ENCODE measurements at places on chromosomes 5 and 9. TPM values are rescaled to one million over a fixed set of nuclear protein-coding genes. Genes with fewer than 3 reads are reported as not detected.

- DNase-seq = no peak
Measured at GRCh38 chr5:111296570-111296969, 72.4 kb downstream of the CAMK4 start.

GRCh38 chr5:178286226-178287090 lies 53.9 kb upstream of the PHYKPL start:
- DNase-seq = no peak

GRCh38 chr5:84599964-84600363 lies 215.3 kb upstream of the EDIL3 start:
- no peak for DNase-seq

GRCh38 chr9:94166976-94167346 lies 82.7 kb downstream of the PTPDC1 start:
- no peak for DNase-seq

Gene ELOVL7
- total RNA-seq = not detected

DNA sequence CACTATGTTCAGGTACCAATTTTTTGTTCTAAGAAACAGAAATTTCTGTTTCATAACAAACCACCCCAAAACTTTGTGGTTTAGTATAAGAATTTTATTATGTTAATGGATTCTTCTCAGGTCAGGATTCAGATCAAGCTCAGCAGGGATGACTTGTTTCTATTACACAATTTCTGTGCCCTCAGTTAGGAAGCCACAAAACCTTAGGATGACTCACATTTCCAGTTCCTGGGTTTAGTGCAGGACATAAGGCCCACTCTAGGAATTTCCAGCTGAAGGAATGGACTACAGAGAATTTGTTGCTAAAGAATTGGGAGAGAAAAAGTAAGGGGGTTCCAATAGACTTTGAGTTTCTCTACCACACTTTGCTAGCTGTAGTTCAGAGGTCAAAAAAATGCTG lies 629.3 kb downstream of the ANXA1 start:
- DNase-seq = no peak

GRCh38 chr9:5554254-5554653 lies 43.9 kb downstream of the PDCD1LG2 start:
- no peak for DNase-seq

- no peak for DNase-seq
Measured at GRCh38 chr5:181052672-181053487, 12.8 kb downstream of the BTNL9 start.

Gene CCDC152
- 1.1 TPM for total RNA-seq

DNA sequence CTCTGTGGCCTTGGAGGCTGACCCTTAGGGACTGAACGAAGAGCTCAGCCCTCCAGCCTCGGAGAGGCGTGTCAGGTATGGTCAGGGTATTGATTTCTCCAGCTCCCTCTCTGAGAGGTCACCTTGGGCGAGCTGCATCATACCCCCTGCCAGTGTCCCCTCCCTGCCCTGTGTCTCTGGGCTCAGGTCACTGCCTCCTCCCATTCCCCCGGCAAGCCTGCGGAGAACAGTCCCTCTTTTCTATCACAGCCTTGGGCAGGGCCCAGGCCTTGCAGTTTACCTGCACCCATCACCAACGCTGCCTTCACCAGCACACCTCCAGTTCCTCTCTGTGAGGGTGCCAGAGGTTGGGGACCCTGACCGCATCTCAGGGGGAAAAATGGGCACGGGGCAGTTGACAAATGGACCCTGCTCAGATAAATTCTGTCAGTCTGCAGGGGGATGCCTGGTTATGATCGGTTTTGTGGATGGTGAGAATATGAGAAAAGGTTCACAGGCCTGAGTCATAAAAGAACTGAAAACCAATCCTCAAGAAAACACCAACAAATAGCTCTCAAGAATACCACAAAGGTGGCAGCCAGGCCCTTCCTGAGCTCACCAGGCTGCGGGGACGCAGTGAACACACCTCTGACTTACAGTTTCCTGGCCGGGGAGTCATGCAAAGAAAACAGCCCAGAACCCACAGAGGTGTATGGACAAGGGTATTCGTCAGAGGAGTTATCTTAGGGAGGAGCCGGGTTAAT lies 24.7 kb upstream of the RXRA start:
- DNase-seq = no peak

DNA sequence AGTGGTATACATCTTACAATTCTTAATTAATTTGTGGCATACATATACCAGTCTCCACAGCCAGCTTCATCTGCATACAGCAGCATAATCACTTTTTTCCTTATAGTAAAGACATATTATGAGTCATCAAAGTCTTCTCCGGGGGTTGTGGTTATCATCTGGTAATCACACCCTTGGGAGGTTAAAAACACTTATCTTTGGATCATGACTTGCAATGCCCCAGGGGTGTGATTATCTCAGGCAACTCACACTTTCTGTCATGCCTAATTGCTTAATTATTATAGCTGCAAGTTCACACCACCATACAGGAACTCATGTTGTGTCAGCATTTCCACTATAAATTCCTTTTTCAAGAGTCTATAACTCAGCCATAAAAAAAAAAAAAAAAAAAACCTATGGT lies 218.4 kb downstream of the ANXA1 start:
- DNase-seq = no peak

DNA sequence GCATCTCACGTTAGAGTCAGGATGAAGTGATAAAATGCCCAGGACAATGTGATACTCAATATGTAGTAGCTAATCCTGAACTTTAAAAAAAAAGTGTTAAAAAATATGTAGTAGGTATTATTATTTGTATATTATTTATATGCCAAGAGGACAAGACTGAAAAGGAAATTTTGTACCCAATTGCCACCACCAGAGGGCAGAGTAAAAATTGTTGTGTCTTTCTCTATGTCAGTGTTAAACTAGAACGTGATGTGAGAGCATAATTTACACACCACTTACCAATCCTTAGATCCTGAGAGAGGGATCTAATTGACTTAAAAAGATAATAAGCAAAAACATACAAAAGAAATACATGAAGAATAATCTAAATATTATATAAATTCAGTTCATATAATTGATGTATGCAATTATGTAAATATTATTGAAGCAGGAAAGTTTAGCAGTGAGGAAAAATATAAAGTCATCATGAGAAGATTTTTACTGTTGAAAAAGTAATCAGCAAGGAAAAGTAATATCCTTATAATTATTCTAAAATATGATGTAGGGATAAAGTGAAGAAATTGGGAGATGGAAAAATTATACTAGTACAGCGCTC lies 288.9 kb downstream of the RAB3C start:
- DNase-seq = no peak

All from pulmonary artery endothelial cell (primary cell).